NCI-H1436 treated with DMSO at 0.1 percent for 48 hours (cell line): ENCODE measurements at places on chromosomes 3 and 15.

GRCh38 chr3:189212681-189213080, 40.9 kb downstream of the TPRG1 start:
- no peak for DNase-seq

DNA sequence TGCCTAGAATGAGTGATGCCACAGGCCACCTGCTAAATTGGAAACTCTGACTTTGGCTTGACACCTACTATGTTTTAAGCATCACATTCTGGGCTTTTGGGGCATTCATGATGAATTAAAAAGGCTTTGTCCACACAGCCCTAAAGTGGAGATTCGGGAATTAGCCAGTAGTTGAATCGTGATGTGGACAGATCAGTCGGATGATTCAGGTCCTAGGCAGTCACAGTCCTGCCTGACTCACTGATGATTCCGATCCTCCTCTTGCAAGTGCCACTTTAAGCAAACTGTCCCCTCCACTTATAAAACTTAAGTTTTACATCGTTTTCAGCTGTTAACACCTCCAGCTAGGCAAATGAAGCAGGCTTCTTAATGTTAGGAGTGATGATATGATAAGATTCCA, 75.3 kb downstream of the SYNPR start:
- DNase-seq: no peak

- DNase-seq: no peak
Observed at GRCh38 chr3:153901152-153901551, 220.0 kb upstream of the ARHGEF26 start.

DNA sequence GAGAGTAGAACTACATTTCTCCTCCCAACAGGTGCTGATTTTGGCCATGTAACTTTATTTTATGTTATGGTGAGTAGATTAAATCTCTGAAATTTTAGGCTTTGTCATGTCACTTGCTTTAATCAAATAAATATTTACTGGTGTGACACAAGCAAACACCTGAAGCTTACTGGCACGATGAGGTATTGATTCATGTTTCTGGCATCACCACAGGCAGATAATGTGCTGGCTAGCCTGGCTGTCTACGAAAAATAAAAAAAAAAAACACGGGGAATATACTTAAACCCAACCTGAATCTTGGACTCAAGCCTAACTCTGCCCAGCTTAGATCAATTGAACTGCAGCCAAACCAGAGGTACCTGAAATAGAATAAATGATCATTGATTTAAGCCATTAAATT, 65.6 kb upstream of the CADM2 start:
- DNase-seq: no peak

DNA sequence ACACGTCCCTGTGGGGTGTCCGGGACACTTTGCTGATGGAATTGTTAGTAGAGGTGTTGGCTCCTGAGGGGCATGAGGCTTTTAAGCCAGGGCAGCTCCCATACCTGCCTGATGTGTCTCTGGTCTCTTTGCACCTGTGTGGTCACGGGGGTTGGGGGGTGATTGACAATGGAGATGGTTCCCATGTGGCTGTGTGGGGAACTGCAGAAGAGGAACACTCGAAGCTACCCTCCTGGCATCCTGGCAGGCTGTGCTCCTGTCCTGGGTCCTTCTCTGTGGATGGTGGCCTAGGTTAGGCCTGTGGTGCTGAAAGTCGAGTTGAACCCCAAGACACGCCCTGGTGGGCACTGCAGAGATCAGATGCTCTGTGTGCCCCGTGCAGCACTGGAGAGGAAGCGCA, 73.4 kb downstream of the HMCES start:
- DNase-seq: no peak

DNA sequence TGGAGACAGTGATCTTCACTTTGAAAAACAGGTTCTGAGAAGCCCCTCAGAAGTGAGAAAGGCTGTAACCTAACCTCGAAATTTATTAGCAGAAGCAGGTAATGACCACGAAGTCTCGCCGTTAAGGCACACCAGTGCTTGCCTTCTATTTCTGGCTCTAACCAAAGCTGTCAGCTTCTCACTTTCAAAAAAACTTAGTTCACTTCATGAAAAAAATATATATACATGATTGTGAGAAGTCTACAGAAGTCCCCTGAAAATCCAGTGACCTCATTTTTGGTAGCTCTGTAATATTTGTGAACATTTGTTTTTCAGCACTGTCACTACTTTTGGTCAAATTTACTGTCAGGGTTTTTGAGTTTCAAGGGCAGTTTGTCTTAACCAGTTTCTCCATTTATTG, 19.1 kb upstream of the AKAP13 start:
- DNase-seq: no peak

GRCh38 chr15:64513823-64514222, 53.4 kb downstream of the ZNF609 start:
- no peak for DNase-seq

DNA sequence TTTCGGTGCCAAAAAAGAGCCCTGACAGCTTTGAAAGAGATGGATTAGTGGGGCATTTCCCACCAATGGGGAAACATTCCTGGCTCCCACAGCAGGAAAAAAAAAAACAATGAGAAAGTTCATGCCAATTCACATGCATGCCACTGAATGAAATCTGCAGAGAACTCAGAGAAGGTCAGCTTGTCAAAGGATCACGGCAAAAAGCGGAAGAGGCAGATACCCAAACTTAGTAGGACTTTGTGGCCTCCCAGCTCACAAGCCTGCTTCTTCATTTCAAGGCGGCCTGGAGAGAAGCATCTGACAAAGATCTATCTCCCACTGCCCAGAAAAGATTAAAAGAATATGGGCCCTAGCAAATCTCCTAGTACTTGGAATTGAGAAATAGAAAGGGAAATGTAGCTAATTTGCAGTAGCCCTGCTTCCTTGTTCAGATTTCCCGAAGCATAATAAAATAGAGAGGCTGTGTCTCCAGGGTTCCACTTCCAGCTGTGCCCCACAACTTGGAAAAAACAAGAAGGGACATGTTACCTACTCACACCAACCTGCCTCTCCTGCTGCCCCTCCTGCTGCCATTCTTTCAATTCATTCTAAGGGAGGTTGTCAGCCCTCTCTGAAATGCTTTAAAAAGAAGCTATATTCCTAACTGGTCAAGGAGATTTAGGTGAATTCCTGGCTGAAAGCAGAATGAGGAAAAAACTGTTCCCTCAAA, 170.4 kb downstream of the FHIT start:
- no peak for DNase-seq

DNA sequence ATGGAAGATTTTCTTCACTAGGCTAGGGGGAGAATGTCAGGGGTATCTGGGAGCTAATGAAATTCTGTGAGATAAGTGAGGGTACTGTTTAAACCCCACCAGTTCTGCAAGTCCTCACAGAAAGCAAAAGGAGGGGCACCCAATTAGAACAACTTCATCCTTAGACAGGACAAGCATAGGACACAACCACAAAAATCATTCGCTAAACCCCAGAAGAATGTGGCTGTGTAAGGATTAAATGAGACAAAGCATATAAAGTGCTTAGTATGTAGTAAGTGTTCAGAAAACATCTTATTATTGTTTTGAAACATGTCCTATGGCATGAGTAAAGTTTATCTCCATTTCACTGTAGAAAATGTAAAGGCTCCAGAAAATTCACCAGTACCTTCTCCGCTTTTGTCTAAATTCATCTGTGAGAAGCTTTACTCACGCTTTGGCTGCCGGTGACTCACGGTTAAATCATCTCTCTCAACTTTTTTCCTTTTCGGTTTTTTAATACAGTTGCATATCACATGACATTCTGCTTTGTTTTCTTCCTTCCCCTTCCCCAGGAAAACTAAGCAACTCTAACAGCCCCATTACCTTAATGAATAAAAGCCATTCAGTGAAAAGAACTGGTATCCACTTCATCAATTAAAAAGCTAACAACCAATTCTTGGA, 1.7 kb downstream of the CLRN1 start:
- DNase-seq: no peak

DNA sequence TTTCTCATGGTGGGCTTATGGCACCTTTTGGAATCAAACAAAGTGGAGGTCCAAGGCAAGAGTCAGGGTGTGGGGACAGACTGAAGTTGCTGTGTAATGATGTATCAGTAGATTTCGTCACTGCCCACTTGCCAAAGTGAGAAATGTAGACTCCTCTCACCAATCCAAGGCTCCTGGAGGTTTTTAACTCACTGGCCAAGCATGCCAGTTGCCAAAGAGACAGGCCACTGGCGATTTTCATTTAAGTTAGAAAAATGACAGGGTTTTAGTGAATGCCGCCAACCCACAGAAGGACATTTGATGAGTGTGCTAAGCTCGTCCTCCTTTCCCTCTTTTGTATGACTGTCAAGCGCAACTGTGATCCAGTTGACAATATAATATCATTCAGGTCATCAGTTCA, 209.2 kb downstream of the FEZF2 start:
- no peak for DNase-seq

DNA sequence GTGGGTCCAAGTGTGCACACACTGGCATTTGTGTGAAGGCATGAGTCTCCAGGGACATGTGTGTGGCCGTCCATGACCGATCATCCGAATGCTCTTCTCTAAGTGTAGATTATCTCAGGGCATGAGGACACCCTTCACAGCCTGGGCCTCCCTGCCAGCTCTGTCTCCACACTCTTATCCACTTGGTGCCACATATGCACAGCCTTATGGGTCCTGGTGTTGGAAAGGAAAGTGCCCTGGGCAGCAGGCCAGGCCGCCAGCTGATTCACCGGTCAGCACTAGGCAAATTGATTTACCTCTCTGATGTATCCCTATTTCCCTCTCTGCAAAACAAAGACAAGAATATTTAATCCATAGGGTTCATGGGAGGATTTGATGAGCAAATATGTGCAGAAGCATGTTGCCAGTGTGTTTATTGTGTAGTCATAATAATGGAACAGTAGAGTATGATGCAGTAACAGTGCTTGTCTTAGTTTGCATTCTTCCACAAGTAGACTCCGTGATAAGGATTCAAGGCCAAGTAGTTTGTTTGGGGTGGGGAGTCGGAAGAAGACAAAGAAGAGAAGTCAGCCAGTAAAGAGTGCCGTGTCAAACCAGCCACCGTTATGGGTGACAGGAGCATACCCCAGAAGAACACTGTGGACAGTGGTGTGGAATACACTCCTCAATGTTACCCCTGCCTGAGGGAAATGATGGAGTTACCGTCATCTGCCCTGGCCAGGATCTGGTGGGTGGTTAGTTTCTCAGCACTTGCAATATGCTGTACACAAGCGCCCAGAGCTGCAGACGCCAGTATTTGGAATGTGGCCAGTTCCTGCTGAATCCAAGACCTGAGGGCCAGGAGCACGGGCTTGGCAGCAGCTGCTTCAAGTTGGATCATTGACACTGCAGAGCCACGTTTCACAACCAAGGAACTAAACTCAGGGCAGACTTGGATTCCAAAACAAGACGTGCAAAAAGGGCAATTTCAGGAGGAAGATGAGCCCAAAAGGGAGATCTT, 85.1 kb downstream of the MTHFS start:
- no peak for DNase-seq

GRCh38 chr3:52313188-52313773, 2.8 kb upstream of the DNAH1 start:
- no peak for DNase-seq

- no peak for DNase-seq
Observed at GRCh38 chr15:60589253-60589652, 110.3 kb upstream of the ICE2 start.

DNA sequence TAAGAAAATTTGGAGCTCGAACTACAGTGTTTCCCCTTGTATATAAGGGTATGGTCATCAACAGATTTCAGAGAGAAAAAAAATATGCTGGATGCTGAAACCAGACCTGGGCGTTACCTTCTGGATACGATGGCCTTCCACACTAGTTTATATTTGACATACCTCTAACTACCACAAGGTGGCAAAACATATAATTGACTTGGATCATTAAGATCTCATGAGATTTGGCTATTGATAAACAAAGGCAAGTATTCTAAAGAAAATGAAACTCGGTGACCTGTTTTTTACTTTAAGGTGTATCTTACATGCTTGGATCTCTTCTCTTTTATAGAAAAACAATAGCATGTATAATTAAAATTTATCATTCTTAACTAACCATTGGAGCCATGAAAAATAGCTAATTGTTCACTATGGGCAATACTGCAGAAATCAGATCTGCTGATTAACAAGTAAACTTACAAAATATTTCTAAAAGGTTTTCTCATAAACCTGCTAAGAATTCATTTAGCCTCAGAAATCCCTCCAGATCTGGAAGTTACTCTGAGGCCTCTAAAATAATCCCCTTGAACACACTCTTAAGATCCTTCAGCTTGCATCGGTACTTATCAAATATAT, 300.6 kb upstream of the KCNH8 start:
- DNase-seq: no peak

- DNase-seq: no peak
Observed at GRCh38 chr3:42023380-42023779, 61.5 kb upstream of the ULK4 start.

DNA sequence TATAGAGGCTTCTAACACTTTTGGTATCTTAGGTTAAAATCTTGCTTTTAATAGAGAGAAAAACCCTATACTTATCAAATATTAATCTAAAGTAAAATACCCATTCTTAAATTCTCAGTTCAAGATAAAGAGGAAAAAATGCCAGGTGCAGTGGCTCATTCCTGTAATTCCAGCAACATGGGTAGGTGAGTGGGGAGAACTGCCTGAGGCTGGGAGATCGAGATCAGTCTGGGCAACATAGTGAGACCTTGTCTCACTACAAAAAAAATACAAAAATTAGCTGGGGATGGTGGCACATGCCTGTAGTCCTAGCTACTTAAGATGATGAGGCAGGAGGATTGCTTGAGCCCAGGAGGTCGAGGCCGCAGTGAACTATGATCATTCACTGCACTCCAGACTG, 135.8 kb downstream of the CLASP2 start:
- DNase-seq: no peak

DNA sequence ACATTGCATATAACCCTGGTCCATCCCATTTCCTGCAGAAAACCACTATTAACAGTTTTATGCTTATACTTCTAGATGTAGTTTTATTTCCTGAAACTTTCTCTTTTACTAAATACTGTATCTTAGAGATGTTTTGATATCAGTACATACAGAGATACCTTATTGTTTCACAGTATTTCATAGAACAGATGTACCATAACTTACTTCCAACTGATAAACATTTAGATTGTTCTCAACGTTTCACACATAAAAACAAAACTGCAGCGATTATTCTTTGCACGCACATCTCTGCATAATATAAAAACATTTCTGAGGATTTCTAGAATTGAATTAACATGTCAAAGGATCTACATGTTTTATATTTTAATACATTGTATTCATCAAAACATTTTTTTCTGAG, 2.6 kb downstream of the ZNF80 start:
- DNase-seq: no peak

DNA sequence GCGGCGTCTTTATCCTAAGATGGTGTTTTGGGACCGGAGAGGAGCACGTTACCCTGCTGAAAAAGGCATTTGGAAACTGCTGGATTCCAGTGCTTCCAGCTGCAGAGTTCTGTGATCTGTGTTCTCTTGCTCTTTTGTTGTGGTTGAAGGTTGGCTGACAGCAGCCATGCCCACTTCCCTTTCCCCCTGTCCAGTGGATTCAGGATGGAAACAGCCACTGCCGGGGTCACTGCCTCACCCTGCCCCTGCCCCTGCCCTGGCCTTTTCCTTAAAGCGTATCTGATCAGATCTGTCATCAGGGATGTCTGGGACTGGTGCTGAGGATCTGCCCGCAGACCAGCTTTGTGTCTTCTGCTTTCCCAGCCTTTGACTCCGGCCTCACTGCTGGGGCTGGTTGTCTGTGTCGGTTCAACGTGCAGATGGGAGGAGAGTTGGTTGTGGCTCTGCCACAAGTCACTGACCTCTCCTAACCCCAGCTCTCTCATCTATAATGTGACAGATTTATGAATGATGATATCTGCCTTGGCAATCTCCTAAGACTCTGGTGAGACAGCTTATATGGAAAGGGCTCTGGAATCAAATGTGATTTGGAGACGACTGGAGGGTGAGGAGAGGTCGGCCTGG, 219.4 kb upstream of the BHLHE40 start:
- no peak for DNase-seq

- no peak for DNase-seq
Observed at GRCh38 chr3:64344721-64345207, 119.5 kb upstream of the PRICKLE2 start.
